Hepatic stellate cell (primary cell): ENCODE measurements at places on chromosomes 5 and 9.

DNA sequence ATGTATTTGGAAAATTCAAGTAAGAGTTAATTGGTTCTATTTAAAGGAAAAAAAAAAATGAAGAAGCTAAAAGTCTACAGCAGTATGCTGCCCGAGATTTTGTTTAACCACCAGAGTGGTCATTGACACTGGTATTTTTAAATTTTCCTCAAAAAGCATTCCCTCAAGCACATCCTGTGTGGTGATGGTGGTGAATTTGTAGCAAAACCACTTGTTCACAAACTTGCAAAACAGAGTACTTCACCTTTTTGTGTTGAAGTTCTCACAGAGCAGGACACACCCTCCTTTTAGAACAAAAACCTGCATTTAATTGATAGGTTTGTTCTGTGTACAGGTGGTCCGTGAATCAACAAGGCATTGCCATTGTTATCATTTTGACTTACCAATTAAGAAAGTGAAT, 374.2 kb downstream of the EFNA5 start:
- DNase-seq: no peak

DNA sequence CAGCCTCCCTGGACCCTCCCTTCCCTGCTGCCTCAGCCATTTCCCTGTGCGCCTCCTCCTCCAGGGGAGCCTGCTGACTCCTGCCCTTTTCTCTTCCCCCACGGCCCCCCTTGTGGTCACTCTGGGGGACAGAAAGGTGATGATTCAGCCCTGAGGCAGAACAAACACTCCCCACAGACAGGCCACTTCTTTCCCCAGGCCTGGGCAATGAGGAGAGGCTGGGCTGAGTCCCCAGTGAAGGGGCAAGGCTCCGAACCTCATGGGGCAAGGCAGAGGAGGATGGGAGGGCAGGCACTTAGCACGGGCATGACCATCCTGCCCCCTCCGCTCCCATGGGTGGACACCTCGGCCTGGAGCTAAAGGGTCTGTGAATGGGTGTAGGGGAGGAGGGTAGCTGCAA, 21.0 kb downstream of the CSF1R start:
- DNase-seq: peak; percentile 75

GRCh38 chr5:143663872-143664271, 148.1 kb upstream of the HMHB1 start:
- no peak for DNase-seq

DNA sequence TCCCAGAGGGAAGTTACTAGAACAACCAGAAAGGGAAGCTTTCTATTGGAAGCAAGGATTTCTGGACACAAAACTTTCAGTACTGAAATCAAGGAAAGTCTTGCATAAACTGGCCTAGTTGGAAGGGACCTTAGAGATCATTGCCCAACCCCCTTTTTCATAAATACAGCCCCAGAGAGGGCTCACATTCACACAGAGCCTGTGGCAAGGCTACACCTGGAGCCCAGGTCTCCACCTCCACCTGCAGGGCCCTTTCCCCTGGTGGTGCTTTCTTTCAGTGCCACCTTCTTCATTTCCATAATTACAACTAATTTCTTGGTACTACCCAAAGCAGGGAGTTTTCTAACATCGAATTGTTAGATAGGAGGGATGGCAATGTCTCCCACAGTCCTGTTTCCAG, 85.7 kb downstream of the ADRB2 start:
- no peak for DNase-seq

- no peak for DNase-seq
These were observed 339.0 kb downstream of the KCNN2 start for GRCh38 chr5:114700823-114701222.

DNA sequence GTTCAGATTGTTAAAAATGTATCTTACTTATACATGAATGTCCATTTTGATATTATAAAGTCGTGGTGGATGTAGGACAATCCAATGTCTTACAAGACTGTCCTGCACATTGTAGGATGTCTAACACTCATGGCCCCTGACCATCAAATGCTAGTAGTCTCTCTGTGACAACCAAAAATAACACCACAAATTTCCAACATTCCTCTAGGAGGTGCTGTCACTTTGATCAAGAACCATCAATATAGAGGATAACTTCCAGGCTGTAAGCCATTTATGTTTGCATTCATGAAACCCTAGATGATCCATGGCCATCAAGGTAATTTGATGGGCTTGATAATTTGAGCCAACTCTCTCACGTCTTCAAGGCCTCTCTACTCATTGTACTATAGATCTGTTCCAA, 20.5 kb upstream of the ZFR start:
- DNase-seq: no peak

- no peak for DNase-seq
These were observed 21.8 kb downstream of the DENND4C start for GRCh38 chr9:19252174-19252884.

- no peak for DNase-seq
These were observed 36.3 kb downstream of the RUSC2 start for GRCh38 chr9:35526087-35526801.

DNA sequence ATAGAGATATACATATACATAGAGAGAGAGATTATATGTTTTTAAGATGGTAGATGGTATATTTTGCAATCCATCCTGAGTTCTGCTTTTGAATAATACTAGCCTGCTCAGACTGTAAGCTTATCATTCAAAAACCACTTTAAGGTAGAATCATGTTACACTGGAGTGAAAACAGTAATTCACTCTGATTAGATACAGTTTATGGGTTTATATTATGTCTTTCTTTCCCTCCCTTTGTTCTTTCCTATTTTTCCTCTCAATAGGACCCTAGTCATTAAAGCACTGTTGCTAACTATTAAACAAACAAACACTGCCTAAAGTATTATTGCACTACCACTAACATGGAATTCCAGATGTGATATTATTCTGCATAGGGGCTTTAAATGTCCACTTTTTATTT, 202.0 kb downstream of the ADAMTSL1 start:
- no peak for DNase-seq

DNA sequence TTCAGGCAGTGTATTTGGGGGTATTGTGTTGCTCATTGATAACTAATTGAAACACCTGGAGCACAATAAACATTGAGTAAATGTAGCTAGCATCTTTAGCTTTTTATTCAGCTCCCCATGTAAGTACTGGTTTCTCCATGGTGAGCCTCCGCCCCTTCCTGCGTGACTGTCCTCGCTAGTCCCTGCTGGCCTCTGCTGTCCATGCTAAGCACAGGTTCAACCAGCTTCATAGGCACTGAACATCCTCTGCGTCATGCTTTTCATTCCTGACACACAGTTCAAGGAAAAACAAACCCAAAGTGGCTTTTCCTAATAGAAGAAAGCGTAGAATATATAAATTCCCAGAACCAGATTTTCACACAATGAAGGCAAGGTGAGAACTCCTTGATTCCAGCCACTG, 27.3 kb upstream of the DAP start:
- no peak for DNase-seq

DNA sequence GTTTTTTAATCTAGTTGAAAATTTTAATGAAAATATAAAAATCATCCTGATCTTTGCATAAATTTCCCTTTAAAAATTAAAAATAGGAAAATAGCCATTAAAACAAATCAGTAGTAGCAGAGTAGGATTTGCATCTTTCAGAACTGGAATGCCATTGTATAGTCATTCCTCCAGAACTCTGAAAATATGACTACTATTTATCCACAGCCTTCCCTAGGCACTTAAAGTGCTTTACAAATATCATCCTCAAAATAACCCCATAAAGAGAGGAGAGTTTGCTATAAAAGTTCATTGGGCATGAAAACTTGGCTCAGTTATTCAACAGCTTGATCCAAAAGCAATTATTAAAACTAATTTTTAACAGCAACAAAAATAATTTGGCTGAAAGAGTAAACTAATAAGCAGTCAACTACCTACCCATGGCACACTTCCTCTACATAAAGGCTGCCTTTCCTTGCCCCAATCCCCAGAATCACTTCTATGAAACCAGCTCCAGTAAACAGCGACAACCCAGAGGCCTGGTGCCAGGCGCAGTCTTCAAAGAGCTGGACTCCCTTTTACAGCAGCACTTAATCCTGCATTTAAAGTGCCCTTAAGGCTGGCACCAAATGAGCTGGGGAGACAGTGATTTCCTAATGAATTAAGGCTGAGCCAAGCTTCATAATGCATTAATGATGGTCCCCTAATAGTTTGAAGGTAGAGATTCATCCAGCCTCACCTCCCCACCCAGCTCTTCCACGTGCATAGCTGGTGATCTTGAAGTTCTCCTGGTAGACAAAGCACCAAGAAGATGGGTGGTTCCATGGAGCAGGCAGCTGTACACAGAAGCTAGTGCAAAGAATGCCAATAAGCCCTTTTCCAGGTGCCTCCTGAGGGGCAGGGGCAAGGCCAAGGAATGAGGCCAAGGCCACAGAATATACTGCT, 36.1 kb downstream of the LHFPL2 start:
- no peak for DNase-seq

DNA sequence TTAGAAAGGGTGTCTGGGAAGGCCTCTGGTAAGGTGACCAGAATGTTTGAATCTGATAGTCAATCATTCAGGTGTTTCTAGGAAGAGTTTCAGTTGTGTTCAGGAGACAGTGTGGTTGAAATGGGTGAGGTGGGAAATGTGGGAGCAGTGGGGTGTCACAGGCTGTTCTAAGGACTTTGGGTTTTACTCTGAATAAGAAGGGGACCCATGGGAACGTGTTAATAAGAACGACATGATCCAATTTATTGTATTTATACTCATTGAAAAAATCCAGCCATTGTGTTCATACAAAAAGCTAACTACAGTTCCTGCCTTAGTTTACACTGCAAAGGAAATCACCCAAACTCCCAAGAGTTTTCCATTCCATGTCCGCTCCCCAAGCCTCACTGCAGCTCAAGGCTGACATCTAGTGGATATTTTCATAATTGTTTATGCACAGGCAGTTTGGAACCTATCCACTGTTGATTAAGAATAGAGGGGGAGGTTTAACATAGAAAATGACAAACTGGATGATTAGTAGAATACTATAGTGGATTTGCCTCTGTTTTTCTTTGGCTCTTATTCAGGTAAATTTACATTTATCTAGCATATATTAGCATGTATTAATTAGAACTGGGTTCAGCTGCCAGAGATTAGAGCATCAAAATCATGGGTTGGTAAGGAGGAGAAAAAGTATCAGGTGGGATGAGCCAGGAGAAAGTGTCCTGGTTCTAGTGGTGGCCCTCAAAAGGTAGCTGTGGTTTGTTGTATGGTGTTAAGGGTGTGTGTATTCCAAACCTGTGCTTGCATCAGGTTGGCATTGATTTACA, 17.7 kb downstream of the CAVIN4 start:
- DNase-seq: peak; percentile 35

GRCh38 chr5:143207058-143207457, 196.4 kb downstream of the NR3C1 start:
- no peak for DNase-seq

- DNase-seq: no peak
These were observed 125.3 kb downstream of the EFNA5 start for GRCh38 chr5:107545486-107545885.

GRCh38 chr5:176167800-176168199, 70.4 kb upstream of the SIMC1 start:
- DNase-seq: no peak

- DNase-seq: no peak
These were observed 187.1 kb downstream of the EDIL3 start for GRCh38 chr5:84197538-84197937.

DNA sequence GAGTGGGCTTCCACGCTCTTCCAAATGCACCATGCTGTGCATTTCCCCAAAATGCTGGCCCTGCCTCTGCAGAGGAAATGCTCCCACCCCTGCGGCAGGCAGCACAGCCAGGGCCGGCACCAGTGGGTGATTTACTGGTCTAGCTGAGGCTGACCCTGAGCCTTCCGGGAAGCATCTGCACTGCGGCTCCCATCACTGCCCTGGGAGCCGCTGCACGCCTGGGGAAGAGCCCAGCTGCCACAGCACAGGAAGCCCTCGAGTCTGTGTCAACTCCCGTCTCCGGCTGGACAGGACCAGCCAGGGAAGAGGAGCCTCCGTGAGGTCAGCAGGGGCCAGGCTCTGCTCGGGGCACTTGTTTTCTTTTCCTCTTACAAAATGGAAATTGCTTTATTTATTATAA, 25.1 kb upstream of the EEIG1 start:
- no peak for DNase-seq

- no peak for DNase-seq
These were observed 149.8 kb upstream of the CDKN2B start for GRCh38 chr9:22158927-22159346.

- DNase-seq: no peak
These were observed 27.1 kb upstream of the CAAP1 start for GRCh38 chr9:26919698-26920097.

DNA sequence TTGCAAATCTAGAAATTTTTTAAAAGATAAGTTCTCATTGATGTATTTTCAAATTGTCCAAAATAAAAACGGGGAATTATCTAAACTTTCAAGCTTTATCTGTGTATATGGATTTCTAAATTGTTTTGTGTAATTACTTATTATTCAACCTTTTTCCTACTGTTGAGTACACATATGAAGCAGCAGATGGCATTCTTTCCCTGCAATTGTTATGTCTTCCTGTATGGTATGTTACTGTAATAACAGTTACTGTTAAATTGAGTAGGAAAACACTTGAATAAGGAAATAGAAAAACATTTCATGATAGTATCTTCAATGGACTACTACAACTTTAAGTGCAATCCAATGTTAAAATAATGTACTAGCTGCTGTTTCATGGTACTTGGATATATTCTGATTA, 124.8 kb downstream of the RANBP17 start:
- no peak for DNase-seq

DNA sequence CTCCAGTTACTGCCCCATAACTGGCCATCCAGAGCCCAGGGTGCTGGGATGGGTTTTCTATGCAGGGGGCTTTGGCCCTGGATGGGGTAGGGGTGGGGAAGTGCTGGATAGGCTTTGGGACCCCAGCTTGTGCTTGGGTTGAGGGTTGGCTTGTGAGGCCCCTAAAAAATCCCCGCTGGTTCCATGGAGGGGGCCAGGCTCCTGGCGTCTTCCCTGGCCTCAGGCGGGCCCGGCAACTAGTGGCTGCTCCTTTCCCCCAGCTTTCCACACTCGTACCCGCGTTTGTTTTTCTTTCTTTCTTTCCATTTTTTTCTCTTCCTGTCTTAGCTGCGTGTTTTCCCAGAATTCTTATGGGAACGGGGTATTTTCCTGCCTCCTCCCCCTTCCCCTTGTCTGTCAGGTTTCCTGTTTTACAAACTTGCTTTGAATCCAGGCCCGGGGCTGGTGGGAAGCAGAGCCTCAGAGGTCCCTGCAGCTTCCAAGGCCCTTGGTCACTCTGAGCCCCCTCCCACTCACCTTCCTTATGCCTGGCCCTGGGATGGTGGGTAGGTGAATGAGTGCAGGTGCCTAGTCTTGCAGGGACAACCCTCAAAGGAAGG, 40.2 kb downstream of the RGS3 start:
- DNase-seq: no peak

GRCh38 chr5:9381464-9381863, 164.4 kb downstream of the SEMA5A start:
- no peak for DNase-seq

DNA sequence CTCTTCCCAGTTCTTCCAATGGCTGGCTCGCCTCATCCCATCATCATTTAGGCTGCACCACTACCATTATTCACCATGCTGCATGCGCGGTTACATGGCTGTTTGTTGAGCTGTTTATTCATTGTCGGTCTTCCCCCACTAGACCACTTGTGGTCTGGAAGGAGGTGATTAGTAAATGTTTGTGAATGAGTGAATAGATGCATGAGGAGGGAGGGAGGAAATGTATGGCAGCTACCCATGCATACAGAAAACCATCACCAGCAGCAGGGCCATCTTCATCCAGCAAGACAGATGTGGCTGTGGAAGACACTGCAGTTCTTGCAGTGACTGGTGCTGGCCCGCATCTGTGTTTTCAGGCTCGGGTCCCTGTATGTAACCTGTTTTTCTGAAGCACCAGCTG, 113.3 kb upstream of the SAP30L start:
- DNase-seq: no peak

GRCh38 chr5:72600391-72600981, 93.3 kb upstream of the ZNF366 start:
- DNase-seq: peak; percentile 78

GRCh38 chr5:133799571-133800237, 168.7 kb downstream of the C5orf15 start:
- DNase-seq: no peak
